ENCODE measurements at places on chromosomes 2 and 18. TPM values are rescaled to one million over a fixed set of nuclear protein-coding genes. Genes with fewer than 3 reads are reported as not detected.

- peak; percentile 59 for DNase-seq
Observed at GRCh38 chr18:59005262-59005661, 134.4 kb upstream of the SEC11C start.

DNA sequence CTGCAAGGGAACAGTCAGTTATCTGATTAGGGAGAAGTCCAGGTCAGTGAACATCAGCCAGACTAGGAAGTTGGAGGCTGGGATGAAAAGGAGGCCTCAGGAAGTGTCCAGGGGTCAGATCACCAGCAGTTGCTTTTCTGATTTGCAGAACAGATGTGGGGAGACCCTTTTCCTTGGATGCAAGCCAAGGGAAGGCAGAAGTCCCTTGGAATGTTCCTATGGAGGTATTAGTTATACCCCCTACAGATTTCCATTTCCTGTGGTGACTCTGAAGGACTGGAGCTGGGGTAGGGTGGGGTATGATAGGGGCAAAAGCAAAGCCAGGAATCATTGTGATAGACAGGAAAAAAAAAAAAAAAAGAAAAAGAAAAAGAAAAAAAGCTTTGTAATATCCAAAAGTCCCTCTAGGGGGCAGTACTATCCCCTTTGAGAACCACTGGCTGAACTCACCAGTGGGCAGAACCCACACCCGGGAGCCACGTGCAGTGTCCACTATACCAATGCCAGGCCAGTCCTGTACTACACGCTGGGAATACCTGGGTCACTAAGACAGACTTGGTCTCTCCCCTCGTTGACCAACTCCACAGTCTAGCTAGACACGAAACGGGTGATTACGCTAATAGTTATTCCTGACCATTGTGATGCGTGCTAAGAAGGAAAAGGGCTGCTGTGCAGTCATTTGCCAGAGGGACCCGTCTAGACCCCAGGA is 7.4 kb downstream of the DYSF start:
- DNase-seq, result no peak

TUBA4A gene
- polyA plus RNA-seq, result 23.0 TPM

ADAM23 gene
- 1.7 TPM for polyA plus RNA-seq

- DNase-seq, result no peak
Observed at GRCh38 chr2:98118161-98118560, 31.2 kb downstream of the VWA3B start.

SLC8A1 gene
- 34.5 TPM for polyA plus RNA-seq

- DNase-seq, result no peak
Observed at GRCh38 chr2:170514140-170514539, 201.0 kb upstream of the SP5 start.

DNA sequence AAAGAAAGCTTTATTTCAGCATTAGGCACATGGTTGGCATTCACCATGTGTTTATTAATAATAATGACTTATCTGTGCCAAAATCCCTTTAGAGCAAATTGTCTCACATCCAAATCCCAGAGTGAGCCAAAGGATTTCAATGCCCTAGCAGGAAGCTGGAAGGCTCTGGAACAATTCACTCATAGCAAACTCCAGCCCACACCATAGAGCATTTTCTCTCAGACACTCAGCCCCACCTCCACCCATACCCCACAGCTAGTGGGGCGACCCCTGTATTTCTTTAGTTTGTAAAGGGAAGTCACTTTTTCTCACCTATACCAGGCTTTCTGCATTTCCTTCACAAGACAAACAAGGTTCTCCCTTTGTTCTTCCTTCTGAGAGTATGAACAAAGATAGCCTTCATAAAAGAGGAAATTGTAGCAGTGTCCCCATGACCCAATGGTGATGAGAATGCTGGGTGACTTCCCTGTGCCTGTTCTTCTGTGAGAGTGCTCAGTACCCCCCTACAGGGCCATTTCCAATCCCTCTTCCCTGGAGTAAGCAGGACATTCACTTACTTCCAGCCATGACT is 100.1 kb upstream of the APCDD1 start:
- DNase-seq, result no peak

DNA sequence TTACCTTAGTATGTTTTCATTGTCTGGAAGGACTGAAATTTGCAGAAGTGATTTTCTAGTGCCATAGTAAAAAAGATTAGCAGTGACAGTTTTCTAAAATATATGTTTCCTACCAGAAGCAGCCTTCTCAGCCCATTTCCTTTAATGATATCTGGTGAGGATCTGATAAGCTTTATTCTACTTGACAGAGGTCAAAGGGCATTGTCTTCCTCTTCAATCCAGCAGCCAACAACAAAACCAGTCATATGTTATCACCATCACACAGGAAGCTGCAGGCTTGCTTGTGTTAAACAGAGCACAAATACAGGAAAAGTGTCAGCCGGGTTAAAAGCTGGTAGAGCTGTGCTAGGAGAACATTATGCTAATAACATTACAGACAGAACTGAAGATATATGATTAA is 35.6 kb upstream of the ZSWIM2 start:
- DNase-seq, result no peak

- no peak for DNase-seq
Observed at GRCh38 chr2:127705391-127706065, 4.2 kb downstream of the SFT2D3 start.

DNA sequence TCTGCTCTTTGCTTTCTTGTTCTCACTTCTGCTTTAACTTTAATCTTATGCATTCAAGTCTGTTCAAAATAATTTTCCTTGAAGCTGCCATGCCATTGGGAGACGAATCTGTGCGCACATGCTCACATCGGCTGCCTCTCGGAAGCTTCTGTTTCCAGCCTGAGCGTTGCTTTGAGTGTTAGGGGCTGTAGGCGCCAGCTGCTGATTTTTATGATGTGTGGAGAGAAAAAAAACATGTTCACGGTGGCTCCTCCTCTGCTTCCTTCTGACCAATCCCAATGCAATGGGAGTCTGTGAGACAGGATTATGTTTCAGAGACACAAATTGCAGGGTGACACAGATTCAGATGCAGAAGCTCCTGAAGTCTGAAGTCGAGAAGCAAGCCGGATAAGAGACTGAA is at the start of gene MC4R:
Gene MC4R (minus strand): TSS at position 180 of the 400 bp plus-strand sequence. CDS start 426 bp downstream, outside the sequence.
- peak; percentile 35 for DNase-seq

DNA sequence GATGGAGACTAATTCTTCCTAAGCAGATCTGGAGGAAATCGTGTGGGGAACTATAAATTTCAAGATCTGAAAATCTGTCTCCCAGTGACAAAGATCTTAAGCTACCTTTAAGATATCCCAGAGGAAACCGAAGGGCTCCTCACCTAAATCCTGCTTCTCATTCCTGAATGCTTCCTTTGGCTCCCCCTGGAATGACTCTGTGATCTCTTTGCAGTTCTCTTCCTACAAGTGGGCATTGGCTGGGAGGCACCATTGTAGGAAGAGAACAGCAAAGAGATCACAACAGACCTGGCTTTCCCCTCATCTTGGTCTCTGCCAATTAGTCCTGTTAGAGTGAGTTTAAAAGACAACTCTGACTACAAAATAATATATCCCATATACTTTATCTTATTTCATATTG is 70.0 kb upstream of the KCNH7 start:
- no peak for DNase-seq

GRCh38 chr2:235059161-235059560 is 107.3 kb downstream of the SH3BP4 start:
- DNase-seq, result no peak

DNA sequence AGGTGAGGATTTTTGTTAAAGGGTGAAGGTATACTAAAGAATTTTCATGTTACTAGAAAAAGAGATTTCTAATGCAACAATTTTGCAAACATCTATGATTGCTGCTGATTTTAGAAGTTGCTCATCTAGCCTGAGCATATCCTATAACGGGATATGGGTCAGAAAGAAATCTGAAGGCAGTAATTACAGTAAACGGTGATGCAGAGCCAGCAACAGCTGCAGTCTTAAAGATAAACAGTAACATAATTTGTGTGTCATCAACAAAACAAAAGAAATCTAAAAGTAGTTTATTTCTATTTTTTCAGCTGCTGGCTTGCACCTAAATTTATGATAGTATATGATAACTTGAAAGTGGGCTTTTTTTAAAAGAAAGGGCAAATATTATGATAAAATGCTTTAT is 215.7 kb downstream of the SLC4A10 start:
- no peak for DNase-seq

DNA sequence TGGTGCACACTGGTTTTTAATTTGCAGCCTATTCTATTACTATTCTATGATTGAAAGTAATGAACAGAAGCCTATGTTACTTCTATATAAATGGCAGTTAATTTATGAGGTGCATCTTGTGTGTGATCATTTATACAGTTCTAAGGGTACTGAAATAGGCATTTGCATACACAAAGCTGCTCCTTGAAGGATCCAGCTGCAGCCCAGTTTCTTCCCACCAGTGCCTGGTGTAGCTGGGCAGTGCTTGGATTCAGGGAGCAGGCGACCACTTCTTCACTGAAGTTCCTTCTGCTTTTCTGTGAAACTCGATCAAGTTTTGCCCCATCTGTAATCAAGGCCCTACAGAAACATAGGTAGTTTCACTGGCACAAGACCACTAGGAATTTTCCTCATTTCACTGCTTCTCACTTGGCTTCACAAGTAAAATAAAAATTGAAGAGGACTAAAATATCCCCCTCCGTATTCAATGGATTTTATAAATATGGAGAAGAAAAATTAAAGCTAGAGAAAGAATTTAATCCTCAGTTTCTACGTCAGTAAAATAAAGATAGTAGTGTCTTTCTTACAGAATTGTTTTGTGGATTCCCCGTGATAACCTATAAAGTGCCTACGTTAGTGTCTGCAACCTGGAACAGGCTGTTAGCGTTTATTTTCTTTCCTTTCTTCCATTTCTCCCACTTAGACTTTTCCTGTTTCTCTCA is 1.7 kb upstream of the LPIN2 start:
- DNase-seq, result no peak

DNA sequence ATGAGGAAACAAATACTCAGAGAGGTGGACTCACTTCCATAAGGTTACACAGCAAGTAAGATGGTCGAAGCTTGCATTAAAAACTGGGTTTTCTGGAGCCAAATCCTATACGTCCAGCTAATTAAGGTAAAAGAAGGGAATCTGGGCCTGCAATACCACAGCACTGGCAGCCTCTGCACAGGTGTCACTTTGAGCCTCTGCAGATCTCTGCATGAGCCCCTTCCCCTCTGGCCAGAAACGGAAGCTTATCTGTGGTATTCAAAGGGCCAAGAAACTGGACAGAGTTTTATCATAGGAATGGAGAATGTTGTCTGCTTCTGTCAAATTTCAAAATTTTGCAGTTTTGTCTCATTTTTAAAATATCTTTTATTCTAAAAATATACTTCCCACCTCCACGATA is 76.1 kb downstream of the OSR1 start:
- DNase-seq, result no peak

MATN3 gene
- 0.97 TPM for polyA plus RNA-seq

DNA sequence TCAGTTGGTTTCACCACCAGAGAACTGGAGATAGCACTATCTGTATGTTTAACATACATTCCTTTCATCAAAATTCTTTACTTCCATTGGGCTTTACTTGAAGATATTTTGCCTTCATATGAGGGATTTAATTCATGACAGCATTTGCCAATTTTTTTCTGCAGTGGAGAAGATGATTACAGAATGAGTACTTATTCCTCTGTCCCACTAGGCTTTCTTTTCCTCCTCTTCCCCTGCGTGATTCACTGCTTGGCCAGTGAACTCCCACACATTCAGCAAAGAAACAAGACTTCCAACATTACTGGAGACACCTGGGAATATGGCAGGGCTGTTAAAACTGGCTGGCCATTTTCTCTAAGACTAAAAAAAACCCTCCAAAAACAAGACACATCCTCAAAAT is 425.8 kb upstream of the KCNH7 start:
- no peak for DNase-seq

DNA sequence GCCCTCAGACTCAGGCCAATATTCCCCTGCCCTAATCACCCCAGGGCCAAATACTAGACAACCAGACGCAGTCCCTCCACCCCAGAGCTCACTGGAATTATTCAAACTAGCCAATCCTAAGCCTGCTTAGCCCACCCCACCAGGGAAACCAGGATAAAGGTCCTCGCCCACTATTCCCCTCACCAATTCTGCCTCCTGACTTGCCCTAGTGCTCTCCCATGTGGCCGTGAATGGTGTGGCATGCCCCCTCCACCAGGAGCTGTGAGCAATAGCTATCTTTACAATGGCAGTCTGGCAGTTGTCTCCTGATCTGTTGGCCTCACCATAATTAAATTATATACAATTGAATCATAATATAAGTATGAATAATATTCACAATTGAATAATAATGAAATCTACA is 42.3 kb downstream of the FAM124B start:
- no peak for DNase-seq

DNA sequence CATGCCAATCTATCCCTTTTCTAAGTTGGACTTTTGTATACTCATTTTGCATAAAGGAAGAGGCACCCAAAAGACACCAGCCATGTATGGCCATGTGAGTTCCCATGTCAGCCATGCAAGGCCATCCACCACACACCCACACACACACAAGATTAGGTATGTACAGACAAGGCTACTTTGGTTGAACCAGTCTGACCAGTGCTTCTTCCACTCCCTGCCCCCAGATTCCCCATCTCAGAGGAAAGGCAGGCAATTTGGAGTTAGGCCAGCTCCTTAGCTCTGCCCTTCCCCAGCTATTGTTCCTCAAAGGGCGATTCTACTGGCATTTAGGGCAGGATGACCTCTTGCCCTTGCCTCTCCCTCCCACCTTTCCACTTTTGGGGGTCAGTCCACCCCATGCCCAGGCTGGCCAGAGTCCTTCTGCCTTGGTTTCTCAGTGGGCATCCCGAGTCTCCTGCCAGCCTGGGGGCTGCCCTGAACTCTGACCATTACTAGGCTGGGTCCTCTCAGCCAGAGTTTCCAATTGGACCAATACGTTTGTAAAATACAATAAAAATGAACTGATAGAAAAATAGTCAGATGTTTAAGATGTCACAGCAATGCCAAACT is 101.1 kb downstream of the ZBTB7C start:
- DNase-seq, result no peak

DNA sequence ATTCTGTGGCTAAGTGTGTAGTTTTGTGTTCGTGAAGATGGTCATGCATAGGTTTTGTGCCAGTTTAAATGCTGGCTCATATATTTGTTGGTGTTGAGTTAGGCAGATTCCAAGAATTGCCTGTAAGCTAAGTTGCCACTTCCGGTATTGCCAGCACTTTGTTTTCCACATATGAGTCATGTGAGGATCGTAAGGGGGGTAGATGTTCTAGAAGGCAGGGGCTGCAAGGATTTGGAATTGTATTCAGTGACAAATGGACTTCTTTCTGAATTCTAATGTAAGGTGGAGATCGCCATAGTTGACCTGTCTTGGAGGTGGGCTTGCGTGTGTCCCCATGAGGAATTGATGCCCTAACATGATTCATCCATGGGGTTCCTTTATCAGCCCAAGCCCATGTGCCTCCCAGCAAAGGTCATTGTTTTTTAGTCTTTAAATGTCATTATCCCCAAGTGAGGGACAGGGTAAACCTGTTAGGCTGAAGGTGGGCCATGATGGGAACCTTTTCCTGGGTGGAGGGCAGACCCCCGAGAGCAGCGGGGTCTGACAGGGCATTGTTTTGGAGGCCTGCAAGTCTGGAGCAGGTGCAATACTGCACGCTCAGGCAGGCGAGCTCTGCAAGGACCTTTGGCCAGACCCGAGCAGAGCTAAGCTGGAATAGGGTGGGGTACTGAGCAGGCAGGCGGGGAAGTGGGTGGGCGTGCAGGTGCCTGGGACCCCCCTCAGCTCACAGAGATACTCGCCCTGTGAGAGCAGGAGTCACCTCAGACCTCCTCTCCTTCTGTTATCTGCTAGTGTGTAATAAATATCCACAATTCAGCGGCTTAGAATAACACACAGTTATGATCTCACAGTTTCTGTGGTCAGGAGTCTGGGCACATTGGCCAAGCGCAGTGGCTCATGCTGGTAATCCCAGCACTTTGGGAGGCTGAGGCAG is 77.4 kb downstream of the LRRFIP1 start:
- no peak for DNase-seq

Measured in BJ (cell line).